ENCODE measurements at places on chromosomes 6 and 20.

DNA sequence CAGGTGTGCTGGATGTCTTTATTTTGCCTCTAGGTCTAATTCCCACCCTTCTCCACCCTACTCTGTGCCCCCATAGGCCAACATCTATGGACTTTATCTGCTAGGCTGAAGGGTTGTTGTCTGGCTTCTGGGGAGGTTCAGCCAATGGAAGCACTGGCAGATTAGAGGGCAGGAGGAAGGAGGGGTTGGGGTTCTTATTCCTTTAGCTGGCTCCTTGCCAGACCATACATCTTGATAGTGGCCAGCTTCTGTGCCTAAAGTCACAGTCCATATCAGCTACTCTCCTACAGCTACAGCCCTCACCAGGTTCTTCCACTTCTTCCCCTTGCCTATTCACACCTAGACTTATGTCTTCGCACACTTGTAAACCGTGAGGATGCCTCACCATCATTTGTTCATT lies 41.1 kb downstream of the ROS1 start:
- no peak for DNase-seq

DNA sequence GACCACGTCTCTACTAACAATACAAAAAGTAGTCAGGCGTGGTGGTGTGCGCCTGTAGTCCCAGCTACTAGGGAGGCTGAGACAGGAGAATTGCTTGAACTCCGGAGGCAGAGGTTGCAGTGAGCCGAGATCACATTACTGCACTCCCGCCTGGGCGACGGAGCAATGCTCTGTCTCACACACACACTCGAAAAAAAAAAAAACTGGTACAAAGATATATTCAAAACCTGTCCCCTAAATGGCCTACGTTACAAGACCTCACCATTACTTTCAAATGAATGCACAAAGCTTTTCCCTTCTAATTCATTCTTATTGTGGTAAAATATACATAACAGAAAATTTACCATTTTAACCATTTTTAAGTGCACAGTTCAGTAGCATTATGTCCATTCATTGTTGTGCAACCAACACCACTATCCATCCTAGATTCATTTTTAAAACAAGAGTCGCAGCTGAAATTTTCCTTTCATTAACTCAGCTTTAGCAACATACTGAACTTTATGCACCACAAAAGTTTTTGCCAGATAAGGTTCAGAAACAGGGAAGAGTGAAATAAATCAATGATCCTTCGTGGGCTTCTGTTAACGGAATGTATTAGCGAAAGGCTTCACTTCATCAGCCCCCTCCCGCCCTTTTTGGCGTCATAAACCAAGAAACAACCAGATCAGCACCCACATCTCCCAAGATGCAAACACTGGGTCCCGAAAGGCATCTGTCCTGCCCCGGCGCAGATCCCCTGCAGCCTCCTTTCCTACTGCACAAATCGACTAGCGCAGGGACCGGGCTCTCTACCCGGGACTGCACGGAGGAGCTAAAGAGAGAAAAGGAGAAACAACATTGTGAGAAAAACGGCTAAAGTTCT lies 825 bp upstream of the FAM135A start:
- DNase-seq: peak; percentile 36

- DNase-seq: peak; percentile 77
Measured at GRCh38 chr6:7541175-7542064, at the start of gene DSP. Gene DSP, plus strand, starts transcription at chr6:7541671. Its CDS starts 245 bp downstream, at chr6:7541916.

DNA sequence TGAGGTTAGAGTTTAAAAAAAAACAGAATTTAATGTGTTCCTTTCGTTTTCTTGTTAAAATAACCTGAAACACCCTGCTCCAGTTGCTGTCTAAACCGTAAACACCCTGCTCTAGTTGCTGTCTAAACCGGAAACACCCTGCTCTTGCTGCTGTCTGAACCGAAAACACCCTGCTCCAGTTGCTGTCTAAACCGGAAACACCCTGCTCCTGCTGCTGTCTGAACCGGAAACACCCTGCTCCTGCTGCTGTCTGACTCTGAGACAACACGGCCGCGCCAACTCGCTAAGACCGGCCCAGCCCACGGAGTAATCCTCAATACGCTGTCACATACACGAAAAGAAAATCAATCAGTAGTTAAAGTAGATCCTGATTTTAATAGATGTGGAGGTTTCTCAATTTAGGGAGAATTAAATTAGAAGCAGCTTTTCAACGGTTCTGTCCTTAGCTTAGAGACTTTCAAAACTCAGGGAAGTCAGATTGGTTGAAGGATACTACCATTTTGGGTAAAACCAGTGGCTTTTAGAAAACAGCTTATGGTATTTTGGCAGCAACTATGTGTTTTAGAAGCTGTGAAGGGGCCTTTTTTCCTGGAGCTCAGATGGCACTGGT lies 98.3 kb downstream of the RAMACL start:
- DNase-seq: no peak

GRCh38 chr6:33806841-33807240 lies 3.0 kb upstream of the MLN start:
- no peak for DNase-seq

- DNase-seq: no peak
Measured at GRCh38 chr6:95208621-95209020, 368.7 kb upstream of the MANEA start.

DNA sequence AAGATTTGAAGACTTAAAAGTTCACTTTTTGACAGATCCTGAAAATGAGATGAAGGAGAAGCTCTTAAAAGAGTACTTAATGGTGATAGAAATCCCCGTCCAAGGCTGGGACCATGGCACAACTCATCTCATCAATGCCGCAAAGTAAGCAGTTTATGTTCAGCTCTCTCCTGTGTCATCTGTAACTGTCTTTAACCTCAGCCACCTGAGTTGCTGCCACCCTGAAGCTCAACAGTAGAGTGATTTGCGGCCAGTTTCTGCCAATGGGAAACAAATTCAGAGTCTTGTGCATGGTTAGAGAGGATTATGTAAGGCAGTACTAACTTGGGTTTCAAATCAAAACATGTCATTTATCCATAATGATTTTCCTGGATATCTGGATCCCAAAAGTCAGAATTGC lies 10.1 kb downstream of the TNFAIP3 start:
- no peak for DNase-seq

- DNase-seq: no peak
Measured at GRCh38 chr6:45075246-45075645, 252.9 kb upstream of the RUNX2 start.

- no peak for DNase-seq
Measured at GRCh38 chr6:141729146-141729545, 403.6 kb upstream of the GJE1 start.

DNA sequence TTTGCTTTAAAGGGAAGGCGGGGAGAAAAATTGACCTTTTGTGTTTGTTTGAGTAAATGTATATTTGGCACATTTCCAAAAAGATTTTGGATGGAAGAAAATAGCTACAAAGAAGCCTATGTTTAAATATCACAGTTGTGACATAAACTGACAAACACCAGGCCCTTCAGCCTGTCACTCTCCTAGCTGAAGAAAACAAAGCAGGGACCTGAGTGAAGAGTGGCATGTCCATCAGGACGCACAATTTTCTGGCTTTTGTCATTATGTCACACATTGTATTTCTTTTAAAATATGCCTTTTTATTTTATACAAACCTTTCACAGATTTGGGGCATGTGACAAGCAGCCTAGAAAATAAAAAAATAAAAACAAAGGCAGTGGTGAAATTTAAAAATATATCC lies 241.2 kb downstream of the OGFRL1 start:
- DNase-seq: peak; percentile 33

- no peak for DNase-seq
Measured at GRCh38 chr20:57828696-57829095, 118.9 kb upstream of the PMEPA1 start.

DNA sequence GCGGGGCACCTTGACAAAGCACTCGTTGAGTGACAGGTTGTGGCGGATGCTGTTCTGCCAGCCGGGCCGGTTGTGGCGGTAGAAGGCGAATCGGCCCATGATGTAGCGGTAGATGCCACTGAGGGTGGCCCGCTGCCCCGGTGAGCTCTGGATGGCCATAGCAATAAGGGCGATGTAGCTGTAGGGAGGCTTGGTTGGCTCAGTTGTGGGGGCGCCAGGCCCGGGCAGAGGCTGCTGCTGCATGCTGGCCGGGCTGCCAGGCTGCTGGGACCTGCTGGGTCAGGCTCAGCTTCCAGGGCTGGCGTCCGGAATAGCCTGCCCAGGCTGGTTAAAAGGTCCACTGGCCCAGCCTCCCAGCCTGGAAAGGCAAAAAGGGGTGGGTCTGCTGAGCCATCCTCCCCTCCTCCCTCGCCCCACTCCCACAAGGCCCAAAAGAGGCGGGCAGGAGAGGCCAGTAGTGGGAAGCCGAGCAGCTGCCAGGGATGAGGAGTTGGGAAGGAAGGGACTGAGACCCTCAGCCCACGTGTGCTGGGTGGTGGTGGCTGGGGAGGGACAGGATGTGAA lies at the start of gene FOXS1:
Gene FOXS1 (minus strand): TSS at position 305 of the 564 bp plus-strand sequence. CDS start 62 bp downstream, at position 243.
- DNase-seq: no peak

DNA sequence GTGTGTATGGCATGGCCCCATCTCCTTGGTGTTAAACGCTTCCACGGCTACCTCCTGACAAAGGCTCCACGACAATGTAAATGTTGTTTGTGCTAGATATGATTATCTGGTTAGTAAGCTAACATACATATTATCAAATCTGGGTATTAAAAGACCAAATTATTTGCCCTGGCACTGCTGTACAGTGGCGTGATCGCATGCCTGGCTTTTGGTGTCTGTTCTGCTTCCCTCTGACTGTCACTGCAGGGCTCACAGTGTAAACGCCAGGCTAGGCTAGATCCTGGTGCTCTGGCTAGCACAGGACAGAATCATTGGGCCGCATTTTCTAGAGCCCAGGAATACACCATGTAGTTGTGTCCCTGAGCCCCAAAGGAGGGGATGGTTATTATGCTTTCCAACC lies 38.7 kb downstream of the CD164 start:
- no peak for DNase-seq

GRCh38 chr6:119303164-119303887 lies 46.2 kb downstream of the MAN1A1 start:
- no peak for DNase-seq

GRCh38 chr6:139472351-139473015 lies 98.0 kb upstream of the CITED2 start:
- no peak for DNase-seq

DNA sequence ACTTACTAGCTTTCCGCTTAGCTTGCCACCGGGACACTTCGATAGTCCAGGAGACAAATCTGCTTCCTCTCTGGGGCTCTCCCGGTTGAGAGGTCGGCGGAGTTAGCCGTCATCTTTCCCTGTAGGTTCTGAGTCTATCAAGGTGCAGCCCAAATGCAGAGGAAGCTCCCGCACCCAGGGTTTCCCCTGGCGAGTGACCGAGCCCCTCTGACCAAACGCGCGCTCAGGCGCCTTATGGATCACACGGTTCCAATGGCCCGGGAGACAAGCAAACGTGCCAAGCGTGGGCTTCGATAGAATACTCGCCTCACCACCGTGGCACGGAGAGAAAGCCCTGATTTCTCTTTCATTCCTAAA lies 15.8 kb upstream of the FOXC1 start:
- DNase-seq: no peak

- DNase-seq: no peak
Measured at GRCh38 chr20:18250217-18250616, 38.1 kb upstream of the ZNF133 start.

DNA sequence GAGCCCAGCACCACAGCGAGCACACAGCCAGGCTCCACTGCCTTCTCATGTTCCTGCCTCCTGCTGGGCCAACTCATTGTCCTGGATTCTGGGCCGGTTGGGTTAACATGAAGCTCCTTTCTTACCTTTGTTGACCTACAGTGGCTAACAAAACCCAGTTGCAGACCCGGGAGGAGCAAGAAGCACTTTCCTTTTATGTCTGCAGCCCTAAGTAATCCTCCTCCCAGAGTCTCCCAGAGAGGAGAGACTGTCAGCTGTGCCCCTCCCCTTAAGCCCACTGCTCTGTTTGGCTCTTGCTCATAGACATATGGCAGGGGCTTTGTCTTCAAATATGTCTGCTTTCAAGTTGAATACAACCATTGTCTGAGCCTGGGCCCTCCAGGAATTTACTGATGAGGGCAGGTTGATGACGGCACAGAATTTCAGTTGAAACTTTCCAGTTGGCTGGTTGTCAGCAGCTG lies 55.2 kb downstream of the PSMB1 start:
- no peak for DNase-seq

- no peak for DNase-seq
Measured at GRCh38 chr6:155287762-155288161, 23.9 kb downstream of the CLDN20 start.

- DNase-seq: no peak
Measured at GRCh38 chr6:52560462-52560861, 16.4 kb downstream of the TRAM2 start.

DNA sequence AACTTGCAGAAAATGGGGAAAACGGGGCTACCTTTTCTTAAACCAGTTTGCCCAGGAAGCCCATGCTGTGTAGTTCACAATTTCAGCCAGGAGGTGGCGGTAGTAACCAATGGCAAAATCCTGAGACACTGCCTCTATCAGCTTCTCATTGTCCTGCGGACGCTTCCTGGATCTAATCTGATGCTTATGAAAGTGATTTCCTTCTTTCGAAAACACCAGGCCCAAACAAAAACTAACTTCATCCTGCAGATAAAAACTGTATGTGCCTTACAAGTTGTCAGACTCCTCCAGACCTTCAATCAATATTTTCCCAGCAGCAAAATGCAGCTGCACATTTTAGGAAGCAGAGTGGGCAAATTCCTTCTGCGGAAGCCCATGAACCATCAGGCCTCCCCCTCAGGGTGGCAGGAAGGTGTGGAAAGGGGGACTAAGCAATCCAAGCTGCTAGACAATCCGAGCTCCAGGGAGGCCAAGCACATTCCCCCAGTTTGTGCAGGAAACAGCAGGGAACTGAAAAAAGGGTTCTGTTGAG lies 88.5 kb downstream of the LY86 start:
- DNase-seq: peak; percentile 64

GRCh38 chr6:35777356-35778102 lies 1.1 kb downstream of the CLPSL2 start:
- no peak for DNase-seq

- DNase-seq: no peak
Measured at GRCh38 chr6:69349771-69350170, 447.0 kb downstream of the LMBRD1 start.

GRCh38 chr6:148593130-148593812 lies 153.6 kb upstream of the UST start:
- DNase-seq: no peak

DNA sequence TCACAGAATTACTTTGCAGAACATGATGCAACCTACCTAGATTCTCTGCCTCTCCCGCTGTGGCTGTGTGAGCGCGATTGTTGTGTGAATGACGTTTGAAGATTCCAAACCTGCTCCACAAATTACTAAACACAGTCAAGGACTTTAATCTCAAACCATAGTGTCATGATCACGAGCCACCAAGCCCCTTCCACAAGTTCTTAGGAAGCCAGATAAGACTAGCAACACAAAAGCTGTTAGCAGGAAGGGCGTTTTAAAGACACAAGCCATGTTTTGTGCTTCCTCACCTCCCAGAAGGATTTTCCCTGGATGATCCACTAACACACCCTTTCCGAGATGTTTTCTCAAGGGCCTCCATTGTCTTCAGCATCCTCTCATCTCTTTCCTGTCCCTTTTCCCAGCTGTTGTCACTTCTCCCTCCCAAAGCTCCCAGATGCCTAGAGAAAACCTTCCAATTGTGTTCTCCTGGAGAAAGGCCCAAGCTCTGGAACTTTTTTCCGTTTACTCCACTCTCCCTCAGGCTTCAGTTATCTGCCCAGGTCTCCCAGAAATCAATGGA lies 12.8 kb downstream of the OPN5 start:
- no peak for DNase-seq

DNA sequence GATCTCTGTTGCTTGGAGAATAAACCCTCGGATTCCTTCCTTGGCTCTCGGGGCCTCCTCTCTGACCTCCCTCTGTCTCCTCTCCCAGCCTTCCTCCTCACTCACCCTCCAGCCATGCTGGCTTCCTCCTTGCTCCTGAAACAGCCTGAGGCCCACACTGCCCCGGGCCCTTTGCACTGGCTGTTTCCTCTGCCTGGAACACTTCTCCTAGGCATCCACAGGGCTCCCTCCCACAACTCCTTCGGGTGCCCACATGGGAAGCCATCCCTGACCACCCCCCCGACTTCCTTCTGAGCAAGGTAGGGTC lies 87.7 kb downstream of the CEBPB start:
- DNase-seq: no peak
